Stimulated activated CD8-positive, alpha-beta memory T cell treated with anti-CD3 and anti-CD28 coated beads, Interleukin-12 subunit alpha, Interleukin-12 subunit beta, amount 100 ng/mL, for 1 hour (primary cell): ENCODE measurements at places on chromosomes 16 and 17.

- no peak for DNase-seq
Measured at GRCh38 chr16:9971907-9972306, 210.3 kb downstream of the GRIN2A start.

- no peak for DNase-seq
Measured at GRCh38 chr17:40345161-40345993, 19.2 kb downstream of the GJD3 start.

- no peak for DNase-seq
Measured at GRCh38 chr16:46775214-46775613, 27.1 kb upstream of the MYLK3 start.

- DNase-seq, result no peak
Measured at GRCh38 chr16:88642881-88643643, 4.7 kb downstream of the IL17C start.

- no peak for DNase-seq
Measured at GRCh38 chr17:29716566-29716965, 93.9 kb upstream of the CORO6 start.

DNA sequence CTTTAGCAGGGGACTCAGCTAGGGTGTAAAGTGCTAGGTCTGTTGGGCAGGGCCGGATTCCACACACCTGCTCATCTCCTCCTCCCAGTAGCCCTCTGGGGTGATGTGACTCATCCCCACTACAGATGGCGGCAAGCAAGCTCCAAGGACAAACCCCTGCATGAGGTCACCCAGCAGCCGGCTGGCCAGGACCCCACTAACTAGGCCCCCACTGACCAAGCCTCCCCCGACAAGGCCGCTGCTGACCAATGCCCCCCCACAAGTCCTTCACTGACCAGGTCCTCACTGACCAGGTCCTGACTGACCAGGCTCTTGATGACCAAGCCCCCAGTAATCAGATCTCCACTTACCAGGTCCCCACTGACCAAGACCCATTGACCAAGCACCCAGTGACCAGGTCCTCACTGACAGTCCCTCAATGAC, 36.7 kb downstream of the TNFRSF13B start:
- DNase-seq, result no peak

GRCh38 chr16:73738266-73738665, 558.3 kb upstream of the PSMD7 start:
- no peak for DNase-seq

DNA sequence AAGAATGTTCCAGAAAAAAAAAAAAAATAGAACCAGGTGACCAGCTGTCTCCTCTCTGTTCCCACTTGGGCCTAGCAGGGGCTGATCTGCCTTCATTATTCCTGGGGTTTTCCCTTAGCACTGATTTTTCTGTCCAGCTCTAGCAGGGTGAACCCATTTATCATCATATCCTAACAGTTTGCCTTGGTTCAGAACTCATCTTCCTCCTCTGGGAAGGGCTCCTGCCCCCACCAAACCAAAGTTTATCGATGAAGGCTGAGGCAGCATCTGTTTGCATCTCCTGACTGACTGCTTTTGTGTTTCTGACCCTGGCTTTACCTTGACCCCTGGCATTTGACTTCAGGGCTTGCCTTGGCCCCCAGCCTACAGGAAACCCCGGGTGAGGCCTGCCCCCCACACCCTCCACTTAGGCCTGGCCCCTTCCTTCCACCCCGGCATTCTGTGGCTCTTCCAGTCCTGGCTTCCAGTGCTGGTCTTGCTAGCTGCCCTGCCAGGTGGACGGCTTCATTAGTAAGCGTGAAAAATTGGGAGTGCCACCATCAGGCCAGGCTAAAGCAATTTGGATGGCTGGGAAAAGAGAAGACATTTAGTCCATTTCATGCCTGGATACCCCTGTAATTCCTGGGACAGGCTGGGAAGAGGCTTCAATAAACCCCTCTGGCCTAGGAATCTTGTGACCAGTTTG, 164.9 kb downstream of the CCDC182 start:
- DNase-seq, result no peak

- no peak for DNase-seq
Measured at GRCh38 chr17:80895366-80895765, 96.3 kb upstream of the CHMP6 start.
